ENCODE measurements at places on chromosomes 3 and 15.

DNA sequence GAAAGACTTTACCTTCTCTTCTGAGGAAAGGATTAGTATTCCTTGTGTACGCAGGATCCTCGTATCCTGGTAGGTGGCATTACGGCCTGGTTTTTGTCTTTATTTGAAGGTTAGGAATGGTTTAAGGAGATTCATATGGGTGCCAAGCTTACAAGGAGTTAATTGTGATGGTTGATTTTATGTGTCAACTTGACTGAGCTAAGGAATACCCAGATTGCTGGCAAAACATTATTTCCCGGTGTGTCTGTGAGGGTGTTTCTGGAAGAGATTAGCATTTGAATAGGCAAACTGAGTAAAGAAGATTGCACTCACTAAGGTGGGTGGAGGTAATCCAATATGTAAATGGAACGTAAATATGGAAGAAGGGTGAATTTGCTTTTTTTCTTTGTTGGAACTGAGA, 44.4 kb upstream of the ABI3BP start:
- DNase-seq: no peak

- DNase-seq: no peak
Observed at GRCh38 chr3:175839366-175840005, 980.4 kb downstream of the NAALADL2 start.

DNA sequence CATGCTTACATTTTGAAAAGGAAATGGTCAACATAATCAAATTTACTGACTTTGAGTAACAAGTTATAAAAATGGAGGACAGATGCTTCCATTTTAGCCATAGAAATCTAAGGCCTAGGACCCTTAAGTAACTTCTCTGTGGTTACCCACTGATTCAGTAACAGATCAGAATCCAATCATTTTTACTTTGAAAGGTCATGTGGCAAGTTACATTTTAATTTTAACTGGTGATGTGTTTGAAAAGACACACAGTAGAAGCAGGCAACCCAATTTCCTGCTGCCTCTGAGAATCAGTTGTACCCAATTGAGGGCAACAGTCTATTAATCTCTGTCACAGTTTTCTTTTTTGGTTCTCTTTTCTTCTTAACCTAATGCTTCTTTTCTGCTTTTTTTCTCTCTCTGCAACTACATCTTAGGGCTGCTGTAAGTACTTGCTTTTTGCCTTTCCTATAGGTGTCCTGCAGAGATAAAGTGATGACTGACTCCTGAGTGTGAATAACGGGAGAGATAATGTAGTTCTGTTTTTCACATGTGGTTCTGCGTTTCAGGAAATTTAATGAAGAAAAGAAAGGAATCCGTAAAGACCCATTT, 3.3 kb downstream of the ZWILCH start:
- DNase-seq: no peak

DNA sequence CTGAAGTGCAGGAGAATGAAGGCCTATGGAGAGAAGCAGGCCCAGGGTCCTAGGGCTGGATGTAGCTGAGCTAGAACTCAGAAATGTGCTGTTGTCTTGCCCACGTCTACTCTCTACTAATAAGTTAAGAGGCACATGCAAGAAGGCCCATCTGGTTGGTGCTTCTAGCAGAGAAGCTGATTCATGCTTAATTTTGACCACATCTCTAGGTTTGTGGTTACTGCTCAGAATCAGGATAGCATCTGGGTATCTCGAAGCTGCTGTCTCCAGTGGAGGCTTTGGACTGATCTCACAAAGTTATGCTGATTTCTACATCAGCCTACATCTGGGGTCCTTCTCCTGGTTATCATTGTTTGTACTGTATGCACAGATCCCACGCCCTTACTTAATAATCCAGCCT, 87.3 kb downstream of the CACNA1D start:
- no peak for DNase-seq

- DNase-seq: no peak
Observed at GRCh38 chr15:40265875-40266274, 17.0 kb downstream of the ANKRD63 start.

- DNase-seq: peak; percentile 78
Observed at GRCh38 chr15:90594301-90594738, 64.6 kb downstream of the CRTC3 start.

DNA sequence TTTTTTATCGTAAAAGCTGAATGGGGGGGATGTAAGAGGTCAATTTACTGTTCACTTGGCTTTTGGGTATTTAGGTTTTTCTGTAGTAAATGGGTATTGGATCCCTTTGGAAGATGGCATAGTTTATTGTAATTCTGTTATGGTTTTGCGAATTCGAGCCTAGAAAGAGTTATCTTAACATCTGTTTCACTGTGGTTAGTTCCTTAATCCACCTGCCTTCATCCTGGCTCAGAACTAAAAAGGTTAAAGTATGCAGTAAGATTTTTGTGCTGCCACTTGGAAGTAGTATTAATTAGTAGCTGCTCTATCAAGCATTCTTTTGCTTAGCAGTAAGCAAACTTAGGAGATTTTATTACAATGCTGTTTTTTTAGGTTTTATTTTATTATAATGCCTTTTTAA, 62.4 kb downstream of the ARIH1 start:
- no peak for DNase-seq

DNA sequence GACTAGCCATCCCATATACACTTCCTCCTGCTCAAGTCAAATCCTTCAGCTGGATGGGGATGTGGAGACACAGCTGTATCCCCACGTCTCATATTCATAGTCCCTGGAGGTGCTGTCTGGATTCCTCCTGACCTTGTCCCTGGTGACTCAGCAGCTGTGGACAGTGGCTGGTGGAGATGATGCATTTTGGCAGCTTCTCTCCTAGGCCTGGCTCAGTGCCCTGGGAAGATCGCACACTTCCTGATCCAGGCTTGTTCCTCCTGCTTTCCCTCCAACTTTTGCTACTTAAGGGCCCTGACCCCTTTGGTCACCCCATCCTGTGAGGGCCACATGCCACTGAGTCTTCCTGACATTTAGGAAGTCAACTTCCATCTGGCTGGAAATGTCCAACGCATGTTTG, 44.4 kb downstream of the ADAMTSL3 start:
- DNase-seq: no peak

GRCh38 chr3:13051066-13051465, 22.2 kb downstream of the IQSEC1 start:
- no peak for DNase-seq

- DNase-seq: no peak
Observed at GRCh38 chr15:72306211-72306785, 13.7 kb downstream of the CELF6 start.

DNA sequence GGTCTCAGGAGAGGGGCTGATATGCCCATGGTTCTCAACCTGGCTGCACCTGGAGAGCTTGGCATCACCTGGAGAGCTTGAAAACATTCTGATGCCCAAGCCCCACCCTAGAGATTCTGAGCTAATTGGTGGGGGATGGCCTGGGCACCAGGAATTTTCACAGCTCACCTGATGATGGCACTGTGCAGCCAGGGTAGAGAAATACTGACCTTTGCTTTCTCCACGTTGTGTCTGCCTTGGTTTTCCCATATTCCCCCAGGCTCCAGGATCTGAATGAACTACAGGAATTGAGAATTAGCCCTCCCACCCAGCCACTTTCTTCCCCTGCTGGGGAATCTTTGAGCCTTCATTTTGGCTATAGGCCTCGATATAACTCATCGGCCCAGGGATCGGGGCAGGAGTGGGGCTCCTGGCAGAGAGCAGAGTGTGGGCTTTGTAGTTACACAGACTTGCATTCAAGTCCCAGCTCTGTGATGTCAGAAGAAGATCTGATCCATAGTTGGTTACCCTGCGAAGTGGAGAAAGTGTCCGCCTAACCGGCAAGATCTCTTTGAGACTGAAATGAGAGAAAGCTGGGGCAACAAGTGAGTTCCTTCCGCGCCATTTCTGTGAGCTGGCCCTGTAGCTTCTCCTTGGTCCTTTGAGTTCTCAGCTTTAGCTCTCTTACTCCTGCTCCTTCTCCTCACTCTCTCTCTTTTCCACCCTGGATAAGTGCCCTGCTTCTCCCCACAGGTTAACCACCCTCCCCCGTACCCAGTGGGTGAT, 33.1 kb upstream of the UBE2Q2 start:
- DNase-seq: peak; percentile 60

- no peak for DNase-seq
Observed at GRCh38 chr15:96230526-96231181, 99.8 kb upstream of the NR2F2 start.

GRCh38 chr15:63019511-63020109, 22.9 kb upstream of the TPM1 start:
- DNase-seq: peak; percentile 88
